ENCODE measurements at places on chromosomes 13 and 19.
A peak's percentile ranks its signal among the peaks of the same experiment; 100 is the strongest.

GRCh38 chr19:8722032-8722431 is 598 bp downstream of the OR2Z1 start:
- DNase-seq: no peak

DNA sequence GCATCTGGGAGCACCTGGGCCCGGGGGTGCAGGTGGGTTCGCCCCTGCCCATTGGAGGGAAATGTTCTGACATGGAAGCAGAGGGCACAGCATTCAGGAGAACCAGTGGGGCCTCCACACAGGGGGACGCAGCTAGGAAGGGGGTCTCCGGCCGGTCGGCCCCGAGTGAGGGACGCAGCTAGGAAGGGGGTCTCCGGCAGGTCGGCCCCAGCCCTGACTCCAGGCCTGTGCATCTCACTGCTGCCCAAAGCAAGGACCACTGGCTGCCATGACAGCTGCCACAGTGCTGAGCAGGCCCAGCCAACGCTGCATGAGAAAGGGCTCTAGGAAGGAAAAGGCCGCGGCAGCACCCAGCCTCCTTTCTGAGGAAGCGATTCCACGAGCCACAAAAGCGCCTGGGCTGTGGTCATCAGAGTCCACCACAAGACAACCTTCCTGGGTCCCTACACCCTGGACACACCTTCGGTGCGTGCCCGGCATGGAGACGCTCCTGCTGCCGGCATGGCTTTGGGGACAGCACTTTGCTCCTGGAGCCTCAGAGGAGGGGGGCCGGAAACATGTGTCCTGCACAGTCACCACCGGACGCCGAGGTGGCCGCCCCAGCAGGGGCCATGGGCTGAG is 9.7 kb downstream of the RASA3 start:
- DNase-seq: no peak

- no peak for DNase-seq
Measured at GRCh38 chr19:51136851-51137551, 5.1 kb upstream of the SIGLEC7 start.

GRCh38 chr19:4380254-4380727 is 20.1 kb downstream of the SH3GL1 start:
- DNase-seq: no peak

- no peak for DNase-seq
Measured at GRCh38 chr19:54337858-54338230, 1.1 kb downstream of the LILRA4 start.

- DNase-seq: no peak
Measured at GRCh38 chr13:39364947-39365468, 238.0 kb downstream of the LHFPL6 start.

GRCh38 chr13:108508263-108508662 is 121.1 kb upstream of the MYO16 start:
- DNase-seq: no peak

DNA sequence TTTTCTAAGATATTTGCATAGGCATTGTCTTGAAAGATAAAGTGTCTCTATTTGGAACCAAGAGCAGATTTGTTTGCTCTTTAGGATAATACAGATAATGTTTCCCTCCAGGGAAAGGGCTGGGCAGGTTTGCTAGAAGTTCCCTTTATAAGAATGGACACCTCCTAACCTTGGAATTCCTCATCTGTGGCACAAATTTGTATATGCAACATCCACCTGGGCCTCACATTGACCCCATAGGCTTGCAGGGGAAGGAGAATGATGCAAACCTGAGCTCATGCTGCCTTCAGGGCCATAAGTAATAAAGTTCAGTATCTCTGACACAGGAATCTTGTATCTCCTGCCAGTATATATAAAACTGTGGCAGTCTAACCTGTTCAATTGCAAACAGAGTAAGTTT is 508.4 kb upstream of the MIR17HG start:
- DNase-seq: no peak

DNA sequence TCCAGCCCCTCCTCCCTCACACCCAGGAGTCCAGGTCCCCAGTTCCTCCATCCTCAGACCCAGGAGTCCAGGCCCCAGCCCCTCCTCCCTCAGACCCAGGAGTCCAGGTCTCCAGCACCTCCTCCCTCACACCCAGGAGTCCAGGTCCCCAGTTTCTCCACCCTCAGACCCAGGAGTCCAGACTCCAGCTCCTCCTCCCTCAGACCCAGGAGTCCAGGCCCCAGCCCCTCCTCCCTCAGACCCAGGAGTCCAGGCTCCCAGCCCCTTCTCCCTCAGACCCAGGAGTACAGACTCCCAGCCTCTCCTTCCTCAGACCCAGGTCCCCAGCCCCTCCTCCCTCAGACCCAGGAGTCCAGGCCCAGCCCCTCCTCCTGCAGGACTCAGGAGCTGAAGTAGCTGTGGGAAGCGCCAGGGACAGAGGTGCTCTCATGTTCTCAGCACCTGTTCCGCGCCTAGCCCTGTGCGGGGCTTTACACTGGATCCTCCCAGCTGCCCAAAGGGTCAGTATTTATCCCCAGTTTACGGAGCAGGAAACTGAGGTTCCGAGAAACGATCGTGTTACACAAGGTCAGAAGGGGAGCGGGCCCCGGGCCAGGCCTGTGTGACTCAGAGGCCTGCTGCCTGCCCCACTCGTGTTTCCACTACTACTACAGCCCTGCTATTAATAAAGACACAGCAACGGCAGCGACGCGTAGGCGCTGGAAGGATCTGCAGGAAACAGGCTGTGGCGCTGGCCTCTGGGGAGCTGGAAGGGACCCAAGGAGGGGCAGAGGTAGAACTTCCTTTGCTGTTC is 1.7 kb upstream of the SBK3 start:
- DNase-seq: no peak

- no peak for DNase-seq
Measured at GRCh38 chr13:89227356-89227755, 1556.2 kb downstream of the SLITRK5 start.

GRCh38 chr19:12984683-12985048 is 10.6 kb upstream of the NFIX start:
- no peak for DNase-seq

DNA sequence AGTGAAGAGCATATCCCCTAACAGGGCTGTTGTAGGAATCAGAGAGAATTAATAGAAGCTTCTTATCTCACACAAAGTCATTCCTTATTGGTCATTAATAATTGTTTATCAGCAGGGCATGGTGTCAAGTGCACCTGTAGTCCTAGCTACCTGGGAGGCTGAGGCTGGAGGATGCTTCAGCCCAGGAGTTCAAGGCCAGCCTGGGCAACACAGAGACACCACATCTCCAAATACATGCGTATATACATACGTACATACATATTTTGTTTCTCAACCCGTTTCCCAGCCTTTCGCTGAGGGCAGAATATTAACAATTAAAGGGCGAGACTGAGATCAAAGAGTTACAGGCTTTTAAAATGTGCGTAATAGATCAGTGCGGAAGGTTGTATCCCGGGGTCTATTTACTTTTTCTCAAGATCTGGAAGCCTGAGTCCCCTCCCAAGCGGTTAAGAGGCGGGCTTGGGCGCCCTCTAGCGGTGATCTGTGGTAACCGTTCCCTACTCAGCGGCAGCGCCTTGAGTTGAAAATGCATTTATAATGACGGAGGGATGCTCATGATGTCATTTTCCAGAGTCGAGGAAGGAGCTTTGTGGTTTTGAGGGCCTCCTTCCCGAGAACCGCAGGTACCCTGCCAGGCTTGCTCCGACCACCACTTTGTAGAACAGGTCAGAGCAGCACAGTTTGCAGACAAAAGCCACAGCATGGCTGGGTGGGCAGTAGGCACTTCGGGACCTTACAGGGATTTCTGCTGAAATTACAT is 169.6 kb upstream of the GPR12 start:
- peak; percentile 47 for DNase-seq

DNA sequence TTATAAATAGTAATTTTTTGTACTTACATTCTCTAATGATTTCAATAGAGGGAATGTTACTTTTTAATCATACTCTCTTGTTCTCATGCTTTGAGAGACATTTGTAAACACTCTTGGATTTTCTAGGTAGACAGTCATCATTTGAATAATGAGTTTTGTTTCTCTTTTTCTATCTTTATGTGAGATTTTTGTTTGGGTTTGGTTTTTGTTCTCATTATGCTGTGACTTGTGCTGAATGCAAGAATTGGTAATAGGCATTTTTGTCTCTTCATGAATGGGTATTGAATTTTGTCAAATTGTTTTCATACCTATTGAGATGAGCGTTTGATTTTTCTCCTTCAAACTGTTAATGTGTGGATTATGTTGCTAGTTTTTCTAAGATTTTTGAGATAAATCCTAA is 56.8 kb upstream of the GPR183 start:
- no peak for DNase-seq

- DNase-seq: no peak
Measured at GRCh38 chr13:97245011-97245410, 22.9 kb downstream of the MBNL2 start.

GRCh38 chr19:46076951-46077814 is 36.4 kb upstream of the IGFL4 start:
- DNase-seq: no peak

DNA sequence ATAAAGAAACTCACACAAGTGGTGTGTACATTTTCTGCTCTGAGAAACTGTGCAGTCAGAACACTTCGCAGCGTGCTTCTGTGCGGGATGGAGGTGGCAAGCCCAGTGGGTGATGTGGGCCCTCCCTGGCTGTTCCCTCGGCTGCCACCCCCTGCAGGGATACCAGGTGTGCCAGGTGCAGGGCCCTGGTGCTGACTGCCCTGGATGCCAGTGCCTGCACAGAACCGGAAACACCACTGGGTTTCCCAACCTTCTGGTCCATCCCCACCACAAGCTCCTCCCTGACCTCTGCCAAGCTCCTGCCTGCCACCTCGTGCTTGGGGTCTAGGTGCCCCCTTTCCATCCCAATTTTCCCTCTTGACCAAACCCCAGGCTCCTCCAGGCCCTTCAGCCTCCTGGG is 81.9 kb upstream of the MCF2L start:
- no peak for DNase-seq

Data from stimulated activated CD8-positive, alpha-beta memory T cell treated with anti-CD3 and anti-CD28 coated beads, Interleukin-7, amount 100 ng/mL, for 1 hour (primary cell).